LoVo (cell line): ENCODE measurements at places on chromosomes 7 and 10.
A peak's percentile ranks its signal among the peaks of the same experiment; 100 is the strongest.

DNA sequence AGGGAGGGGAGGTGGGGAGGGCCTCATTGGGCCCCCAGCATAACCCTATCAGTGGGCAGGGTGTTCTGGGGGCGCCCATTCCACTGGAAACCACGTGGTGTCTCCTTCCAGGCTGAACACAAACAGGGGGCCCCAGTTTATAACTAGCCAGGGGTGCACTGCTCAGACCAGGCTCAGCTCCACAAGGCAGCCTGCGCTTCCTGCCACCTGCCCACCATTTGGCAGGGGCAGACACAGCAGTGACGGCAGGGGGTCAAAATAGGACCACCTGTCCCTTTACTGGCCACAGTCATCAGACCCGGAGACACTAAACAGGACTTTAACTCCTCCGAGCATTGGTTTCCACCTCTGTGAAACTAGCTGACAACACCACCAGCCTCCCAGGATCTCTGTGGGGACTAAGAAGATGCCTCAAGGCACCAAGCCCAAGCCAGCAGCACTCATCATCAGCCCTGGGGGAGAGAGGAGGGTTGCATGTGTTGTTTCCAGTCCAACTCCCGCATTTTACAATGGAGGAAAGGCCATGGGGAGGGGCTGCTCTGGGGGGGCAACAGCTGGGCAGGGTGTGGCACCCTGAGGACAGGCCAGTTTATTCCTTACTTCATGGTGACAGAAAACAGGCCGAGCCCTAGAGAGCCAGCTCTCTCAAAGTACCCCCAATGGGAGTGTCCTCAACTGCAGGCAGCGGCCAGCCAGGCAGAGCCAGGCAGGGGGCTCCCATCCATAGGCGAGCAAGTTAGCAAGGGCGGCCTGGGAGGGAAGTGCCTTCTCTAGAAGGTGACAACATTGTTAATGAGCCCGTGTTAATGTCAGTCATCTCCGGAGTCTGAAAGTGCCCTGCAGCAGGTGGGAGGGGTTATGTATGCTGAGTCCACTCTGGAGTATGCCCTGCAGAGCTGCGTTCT lies 127.6 kb downstream of the TNS3 start:
- DNase-seq, result no peak

GRCh38 chr7:83414947-83415346 lies 234.0 kb downstream of the SEMA3E start:
- DNase-seq, result no peak

GRCh38 chr7:7816084-7816483 lies 97.7 kb upstream of the RPA3 start:
- no peak for DNase-seq

GRCh38 chr10:79079490-79080355 lies 11.0 kb downstream of the ZMIZ1 start:
- no peak for DNase-seq

DNA sequence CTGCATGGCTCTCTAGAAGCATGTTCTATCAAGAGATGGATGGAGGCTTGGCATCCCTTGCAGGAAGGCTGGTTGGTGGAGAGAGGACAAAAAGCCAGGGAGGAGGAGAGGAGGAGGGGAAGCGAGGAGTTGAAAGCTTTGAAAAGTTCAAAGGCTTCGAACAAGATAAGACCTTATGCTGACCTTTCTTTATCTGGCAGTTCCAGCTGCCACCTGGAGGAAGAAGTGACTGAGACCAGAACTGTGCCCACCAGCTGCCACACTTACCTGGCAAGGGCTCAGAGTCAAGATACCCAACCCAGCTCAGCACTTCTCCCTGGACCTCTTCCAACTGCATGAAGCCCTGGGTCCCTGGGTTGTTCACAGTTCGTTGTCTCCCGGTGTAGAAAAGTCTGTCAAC lies 14.8 kb downstream of the CCL24 start:
- DNase-seq, result no peak

- no peak for DNase-seq
Observed at GRCh38 chr7:55485501-55486191, 86.7 kb downstream of the VOPP1 start.

- DNase-seq, result no peak
Observed at GRCh38 chr7:30566596-30566995, 28.1 kb upstream of the GARS1 start.

GRCh38 chr10:132480356-132480755 lies 57.2 kb upstream of the INPP5A start:
- no peak for DNase-seq

DNA sequence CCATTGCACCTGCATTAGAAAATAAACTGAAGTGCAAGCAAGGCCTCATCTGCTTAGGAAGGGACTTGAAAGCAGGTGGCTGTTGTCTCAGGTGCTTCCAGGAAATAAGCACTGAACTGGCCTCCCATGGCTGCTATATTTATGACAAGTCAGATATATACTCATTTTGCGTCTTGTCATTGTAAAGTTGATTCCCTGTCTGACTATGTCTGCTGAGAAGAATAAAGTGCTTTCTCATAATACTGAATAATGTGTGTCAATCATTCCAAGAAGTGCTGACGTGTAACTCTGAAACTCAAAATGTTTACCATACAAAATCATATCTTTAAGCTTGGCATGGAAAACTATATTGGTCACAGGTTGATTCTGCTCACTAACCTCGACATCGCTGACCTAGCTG lies 44.9 kb upstream of the SVOPL start:
- no peak for DNase-seq

GRCh38 chr10:97096261-97097083 lies 89.3 kb downstream of the SLIT1 start:
- DNase-seq, result no peak

- DNase-seq, result no peak
Observed at GRCh38 chr7:44881610-44882009, 3.7 kb downstream of the PURB start.

- DNase-seq, result peak; percentile 39
Observed at GRCh38 chr7:47435889-47436312, 146.0 kb downstream of the TNS3 start.

- no peak for DNase-seq
Observed at GRCh38 chr10:94432443-94432842, 30.1 kb downstream of the TBC1D12 start.

GRCh38 chr10:125557311-125557710 lies 125.7 kb downstream of the TEX36 start:
- no peak for DNase-seq
